ENCODE measurements at places on chromosomes 2 and 18. TPM values are rescaled to one million over a fixed set of nuclear protein-coding genes. Genes with fewer than 3 reads are reported as not detected.

The CIDEA gene
- 7.1 TPM for total RNA-seq

The CHAC2 gene
- total RNA-seq: 7.2 TPM

The MAP3K19 gene
- not detected for total RNA-seq

The ANKRD30BL gene
- total RNA-seq: 0.14 TPM

The IFIH1 gene
- total RNA-seq: 25.8 TPM

The HMSD gene
- total RNA-seq: not detected

The TCF23 gene
- not detected for total RNA-seq

All from kidney epithelial cell (primary cell).